HFF-Myc (cell line): ENCODE measurements at places on chromosomes 1 and 21.
A peak's percentile ranks its signal among the peaks of the same experiment; 100 is the strongest.

- no peak for DNase-seq
Observed at GRCh38 chr1:47637111-47637685, 199.4 kb downstream of the FOXD2 start.

- DNase-seq: no peak
Observed at GRCh38 chr1:57986432-57986831, 560.1 kb downstream of the OMA1 start.

DNA sequence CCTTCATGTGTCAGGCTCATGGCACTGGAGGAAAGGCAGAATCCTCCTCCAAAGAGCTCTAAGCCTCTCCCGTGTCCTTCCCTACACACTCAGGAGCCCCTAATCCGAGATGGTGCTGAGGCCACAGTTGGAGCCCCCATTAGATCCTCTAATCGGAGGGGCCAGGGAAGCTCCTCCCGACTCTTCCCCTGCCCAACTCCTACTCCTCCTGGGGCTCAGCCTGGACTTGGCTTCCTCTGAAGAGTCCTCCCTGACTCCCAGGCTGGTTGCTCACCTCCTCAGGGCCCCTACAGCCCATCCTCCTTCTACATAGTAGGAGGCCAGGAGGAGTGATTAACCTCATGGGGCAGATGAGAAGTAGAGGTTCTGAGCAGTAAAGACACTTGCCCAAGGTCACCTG lies 21.3 kb upstream of the CDCP2 start:
- DNase-seq: no peak

DNA sequence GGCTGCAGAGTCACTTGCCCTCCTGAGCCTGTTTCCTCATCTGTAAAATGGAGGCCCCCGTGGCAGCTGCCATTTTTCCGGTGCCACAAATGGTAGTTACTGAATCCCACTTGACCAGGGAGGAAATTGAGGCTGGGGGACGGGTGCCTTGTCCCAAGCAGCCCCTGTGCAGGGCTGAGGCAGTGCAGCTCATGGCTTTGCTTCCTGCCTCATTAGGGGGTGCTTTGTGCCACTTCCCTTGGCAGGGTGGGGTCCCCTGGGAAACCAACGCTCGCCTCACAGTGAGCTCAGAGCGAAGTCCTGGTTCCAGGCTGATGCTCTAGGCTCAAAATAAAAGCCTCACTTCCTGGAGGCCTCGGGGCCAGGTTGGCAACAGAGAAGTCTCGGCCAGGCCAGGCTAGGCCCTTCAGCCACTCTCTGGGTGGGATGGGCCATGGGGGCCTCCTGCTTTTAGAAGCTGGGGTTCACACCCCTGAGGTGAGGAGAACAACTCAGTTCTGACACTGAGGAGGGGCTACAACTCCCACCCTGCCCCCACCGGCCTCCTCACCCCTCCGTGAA lies 6.8 kb downstream of the LAPTM5 start:
- DNase-seq: no peak

GRCh38 chr1:55632058-55632457 lies 416.9 kb upstream of the USP24 start:
- no peak for DNase-seq

- DNase-seq: no peak
Observed at GRCh38 chr1:172680733-172681275, 21.9 kb downstream of the FASLG start.

DNA sequence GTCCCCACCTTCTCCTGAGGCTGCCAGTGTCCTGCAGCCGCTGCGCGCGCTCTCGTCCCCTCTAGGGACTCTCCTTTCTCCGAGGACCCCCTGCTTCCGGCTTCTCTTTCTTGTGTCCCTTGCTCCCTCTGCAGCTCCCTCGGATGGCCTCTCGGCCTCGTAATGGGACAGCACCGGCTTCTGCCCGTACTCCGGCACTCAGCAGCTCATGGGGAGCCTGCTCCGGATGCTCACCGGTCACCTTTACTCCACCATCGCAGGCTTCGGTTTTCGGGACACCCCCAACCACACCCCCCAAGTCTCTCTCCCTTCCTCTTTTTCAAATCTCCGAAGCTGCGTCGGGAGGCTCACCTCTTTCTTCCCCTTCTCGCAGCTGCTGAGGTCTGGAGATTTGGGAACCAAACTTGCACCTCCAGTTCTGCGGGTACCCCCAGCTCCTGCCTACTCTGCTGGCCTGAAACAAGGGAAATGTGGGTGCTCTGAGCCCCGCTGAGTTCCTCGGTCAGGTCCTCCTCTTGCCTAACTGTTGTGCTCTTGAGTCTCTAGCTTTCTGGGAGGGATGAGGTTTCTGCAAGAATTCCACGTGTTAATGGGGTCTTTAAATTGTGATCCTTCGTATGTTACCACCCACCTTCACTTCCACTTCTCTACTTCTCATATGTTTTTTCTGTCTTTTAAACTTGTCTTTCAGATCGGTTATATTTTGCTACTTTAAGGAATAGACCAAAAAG lies 930 bp downstream of the CDC14A start:
- DNase-seq: no peak

- DNase-seq: peak; percentile 73
Observed at GRCh38 chr21:36976882-36977651, 10.6 kb upstream of the HLCS start.

GRCh38 chr1:44208226-44208625 lies 5.0 kb upstream of the DMAP1 start:
- no peak for DNase-seq

GRCh38 chr1:18588093-18588492 lies 42.6 kb upstream of the PAX7 start:
- DNase-seq: no peak
